Activated CD8-positive, alpha-beta memory T cell treated with anti-CD3 and anti-CD28 coated beads for 4 hours (primary cell): ENCODE measurements at places on chromosomes 5 and 9.

DNA sequence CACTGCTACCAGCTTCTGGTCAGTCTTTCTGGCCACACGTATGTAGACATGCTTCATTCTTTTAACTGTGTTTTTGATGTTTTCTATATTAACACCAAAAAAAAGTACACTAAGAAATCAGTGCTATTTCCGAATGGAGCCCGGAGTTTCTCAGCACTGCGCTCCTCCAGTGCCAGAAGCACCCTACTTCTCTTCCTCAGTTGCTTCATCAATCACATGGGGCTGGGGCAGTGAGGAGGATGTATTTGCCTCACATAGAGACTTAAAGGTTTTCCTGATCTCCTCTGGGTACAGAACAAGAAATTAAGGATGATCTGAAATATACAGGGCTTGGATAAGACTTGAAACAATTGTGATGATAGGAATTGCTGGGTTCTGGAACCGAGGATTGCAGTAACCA, 148.0 kb downstream of the ERCC6L2 start:
- no peak for DNase-seq

- no peak for DNase-seq
These were observed 133.3 kb downstream of the FAM174A start for GRCh38 chr5:100668511-100668910.

GRCh38 chr9:136007276-136007933, 46.2 kb upstream of the UBAC1 start:
- DNase-seq = no peak

DNA sequence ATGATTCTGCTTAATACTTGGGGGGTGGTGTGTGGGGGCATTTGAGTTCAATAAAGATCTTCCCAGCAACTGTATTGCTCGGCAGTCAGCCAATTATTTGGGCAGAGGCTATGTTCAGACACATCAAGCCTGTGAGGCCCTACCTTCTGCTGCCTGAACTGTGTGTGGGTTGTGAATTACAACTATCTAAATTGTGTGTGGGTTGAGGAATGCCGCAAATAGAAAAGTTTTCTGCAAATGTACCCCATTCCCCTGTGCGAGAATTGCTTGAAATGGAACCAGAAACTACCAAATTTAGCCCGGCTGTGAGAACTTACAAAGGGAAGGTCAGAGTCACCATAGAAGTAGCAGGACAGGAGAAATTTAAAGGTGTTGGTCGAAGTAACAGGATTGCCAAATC, 360.0 kb upstream of the PIK3R1 start:
- DNase-seq = no peak

DNA sequence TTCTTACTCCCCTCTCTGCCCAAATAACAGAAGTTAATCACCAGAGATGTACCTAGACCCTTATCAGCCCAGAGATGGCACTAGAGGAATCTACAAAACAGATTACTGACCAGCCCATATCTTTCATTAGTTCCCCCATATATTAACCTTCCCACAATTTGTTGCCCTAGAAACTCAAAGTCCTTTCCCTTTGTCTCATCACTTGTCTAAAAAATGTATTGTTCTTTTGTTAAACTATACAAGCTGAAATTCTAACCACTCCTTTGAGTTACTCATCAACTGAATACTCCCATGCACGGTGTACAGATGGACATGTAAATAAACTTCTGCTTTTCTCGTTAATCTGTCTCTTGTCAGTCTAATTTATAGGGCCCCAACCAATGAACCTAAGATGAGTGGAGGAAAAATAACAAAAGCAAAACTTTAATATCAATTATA, 130.9 kb downstream of the CCDC192 start:
- DNase-seq = no peak

DNA sequence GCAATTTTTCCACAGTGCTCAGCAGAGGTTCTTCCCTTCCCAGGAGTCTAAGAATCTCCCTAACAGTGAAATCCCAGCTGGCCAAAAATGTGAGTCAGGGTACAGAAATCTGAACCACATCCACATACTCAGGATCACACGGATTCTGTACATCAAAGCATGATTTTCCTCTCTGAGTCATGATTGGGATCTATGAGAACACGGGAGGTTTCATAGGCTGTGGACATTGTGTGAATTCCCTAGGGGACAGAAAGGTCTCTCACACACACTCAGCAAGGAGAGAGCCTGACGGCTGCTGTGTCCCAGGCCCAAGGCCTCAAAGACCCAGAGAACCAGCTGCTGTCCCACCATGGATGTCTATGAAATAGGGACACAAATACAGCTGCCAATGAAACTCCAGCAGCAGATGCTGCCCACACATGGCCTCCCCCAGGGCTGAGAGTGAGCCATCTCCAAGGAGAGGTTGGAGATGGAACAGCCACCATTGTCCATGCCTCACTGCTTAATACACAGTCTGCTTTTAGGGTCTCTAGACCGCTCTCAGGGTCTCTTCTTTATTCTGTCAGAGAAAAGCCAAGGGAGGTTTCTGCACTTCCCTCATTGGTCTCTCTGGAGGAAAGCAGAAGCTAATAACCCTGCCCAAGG, 102.7 kb downstream of the ADAMTS12 start:
- no peak for DNase-seq

- DNase-seq = no peak
These were observed 192.9 kb downstream of the RAB3C start for GRCh38 chr5:58775701-58776262.

DNA sequence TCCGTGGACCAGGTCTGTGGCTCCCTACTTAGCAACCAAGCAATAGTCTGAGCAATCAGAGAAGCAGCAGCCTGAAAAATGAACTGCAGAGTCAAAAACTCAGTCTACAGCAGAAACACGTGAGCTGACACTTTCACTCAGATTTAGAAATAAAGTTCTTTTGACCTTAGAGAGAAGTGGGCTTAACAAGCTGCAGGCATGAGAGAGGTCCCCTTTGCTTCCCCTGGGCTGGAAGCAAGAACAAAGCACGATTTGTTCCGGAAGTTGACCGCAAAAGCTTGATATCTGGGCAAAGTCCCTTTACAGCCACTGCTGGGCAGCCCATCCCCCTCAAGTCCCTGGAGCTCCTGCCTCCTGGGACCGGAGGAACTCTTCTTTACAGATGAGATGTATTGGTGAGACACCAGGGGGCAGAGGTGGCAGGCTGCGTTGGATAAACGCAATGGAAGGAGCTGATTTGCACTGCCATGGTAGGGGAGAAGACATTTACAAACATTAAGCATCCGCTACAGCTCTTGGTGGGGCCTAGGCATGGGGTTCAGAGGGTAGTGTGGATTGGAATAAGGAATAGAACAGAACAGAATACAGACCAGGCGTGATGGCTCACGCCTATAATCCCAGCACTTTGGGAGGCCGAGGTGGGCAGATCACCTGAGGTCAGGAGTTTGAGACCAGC, 5.8 kb upstream of the SOWAHA start:
- no peak for DNase-seq

DNA sequence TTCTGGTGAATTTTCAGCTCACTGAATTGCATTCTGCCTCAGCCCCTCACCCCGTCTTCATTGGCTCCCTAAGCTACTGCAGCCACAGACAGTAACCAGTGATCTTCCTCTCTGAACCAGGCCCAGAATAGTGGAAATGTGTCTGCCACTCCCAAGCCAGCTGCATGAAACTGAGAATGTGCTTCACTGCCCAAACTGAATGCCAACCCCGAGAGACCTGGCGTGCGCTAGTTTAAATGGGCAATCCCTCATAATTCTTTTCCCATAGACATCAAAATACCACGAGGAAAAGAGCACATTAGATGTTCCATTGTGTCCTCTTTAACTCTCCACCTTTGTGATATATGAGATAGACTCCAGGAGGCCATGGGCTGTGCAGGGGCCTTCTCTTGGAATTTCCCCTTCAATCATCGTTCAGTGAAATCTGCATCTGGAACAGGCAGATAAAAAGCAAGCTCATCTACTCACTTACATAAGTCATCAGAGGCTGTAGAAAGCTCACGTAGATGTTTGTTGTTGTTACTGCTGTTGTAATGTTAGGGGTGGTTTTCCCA, 320.2 kb downstream of the NFIB start:
- no peak for DNase-seq

DNA sequence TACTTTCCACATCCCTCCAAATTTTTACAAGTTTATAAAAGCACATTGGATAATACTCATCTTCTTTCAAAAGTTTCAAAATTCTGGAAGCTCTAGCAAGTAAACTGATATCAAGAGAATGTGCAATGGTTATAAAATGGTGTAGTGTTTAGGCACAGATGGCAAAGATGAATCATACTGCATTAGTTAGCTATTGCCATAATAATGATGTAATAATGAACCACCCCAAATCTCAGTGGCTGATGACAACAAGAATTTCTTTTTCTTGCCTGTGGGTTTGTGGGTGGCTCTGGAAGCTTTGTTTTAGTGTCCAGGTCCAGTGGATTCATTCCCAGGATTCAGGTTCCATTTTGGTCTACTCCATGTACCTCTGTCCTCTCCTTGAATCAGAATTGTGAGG, 319.0 kb downstream of the BRINP1 start:
- DNase-seq = no peak

DNA sequence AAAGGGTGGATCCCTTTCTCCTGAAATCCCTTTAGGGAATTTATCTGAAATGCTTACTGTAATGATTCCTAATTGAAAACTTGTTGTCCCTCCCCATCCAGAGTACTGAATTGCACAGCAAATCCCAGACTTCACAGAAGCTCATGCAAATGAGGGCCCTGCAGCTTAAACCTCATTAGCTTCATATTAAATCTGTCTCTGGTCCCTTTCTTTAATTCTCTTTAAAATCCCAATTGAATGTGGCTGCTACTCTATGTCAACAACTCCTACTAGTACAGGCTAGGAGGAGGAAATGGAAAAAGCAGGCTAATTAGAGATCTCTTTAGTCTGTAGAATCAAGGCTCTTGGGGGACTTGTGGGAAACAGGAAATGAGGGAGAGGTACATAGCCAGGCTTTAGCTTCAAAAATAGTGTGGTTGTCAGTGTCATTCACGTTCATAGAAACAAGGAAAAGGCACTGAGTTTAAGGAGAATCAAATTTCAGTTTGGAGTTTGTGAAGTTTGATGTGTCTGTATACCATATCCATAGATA, 191.3 kb upstream of the PRDM9 start:
- no peak for DNase-seq

DNA sequence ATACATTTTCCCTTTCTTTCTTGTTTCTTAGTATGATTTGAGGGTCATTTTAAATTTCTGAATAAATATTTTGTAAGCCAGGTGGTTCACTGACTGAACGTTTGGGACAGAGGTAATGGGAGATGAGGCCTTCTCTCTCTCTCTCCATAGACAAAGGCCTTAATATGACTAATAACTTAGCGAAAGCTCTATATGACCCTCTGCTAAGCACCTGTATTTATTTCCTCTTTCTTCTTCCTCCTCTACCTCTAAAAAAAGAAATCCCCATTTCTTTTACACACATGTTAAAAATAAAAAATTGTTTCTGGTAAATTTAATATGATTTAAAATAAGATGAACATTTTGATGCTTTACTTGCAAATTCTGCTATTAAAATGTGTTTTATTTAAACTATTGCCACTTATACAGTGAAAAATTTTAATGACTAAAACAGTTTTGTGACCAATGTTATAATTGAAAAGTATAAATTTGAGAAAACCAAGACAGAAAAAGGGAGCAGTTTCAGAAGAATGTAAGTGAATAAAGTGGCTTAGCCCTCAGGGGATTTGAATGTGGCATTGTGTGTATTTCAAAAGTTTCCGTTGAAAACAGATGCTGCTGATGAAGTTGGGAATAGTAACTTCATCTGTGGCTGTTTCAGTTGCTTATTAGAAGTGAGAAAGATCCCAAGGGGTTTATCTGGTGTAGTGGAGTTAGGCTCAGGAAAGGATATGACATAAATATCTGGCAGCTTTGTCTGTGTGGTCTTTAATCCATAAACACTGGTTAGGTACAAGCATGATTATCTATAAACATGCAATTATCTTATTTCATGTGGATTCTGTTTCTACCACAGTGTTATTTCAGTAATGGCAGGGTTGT, 128.6 kb upstream of the GRHPR start:
- DNase-seq = no peak

DNA sequence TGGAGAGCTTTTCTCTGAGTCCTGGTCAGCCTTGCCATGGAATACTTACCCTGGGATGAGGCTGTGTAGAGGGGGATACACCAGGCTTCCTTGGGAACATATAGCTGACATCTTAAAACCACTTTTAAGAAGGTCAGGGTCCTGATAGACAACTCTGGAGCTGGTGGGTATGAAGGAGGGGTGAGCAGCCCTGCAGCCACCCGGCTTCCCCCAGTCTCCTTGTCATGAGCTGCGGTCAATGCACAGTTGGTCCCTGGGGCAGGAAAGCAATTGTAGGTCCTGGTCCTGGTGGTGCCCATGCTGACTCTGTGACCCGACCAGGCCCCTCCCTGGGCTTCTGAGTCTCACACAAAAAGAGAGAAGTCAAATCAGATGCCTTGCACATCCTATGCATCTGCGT, 63.6 kb downstream of the MRPL36 start:
- DNase-seq = no peak

GRCh38 chr9:74645007-74645639, 148.0 kb downstream of the RORB start:
- DNase-seq = no peak

DNA sequence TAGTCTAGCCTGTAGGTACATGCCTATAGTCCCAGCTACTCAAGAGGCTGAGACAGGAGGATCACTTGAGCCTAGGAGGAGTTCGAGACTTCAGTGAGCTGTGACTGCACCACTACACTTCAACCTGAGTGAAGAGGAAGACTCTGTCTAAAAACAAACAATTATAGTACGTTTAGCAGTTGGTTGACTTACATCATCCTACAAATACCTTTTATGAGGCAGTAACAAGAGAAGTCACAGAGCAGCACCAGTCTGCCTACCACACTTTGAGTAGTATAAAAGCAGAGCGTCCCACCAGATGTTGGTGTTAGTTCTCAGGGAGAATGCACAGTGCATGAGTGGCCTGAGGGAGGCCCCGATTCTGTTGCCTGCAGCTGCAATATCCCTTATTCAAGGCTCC, 16.1 kb downstream of the ZFR start:
- no peak for DNase-seq

DNA sequence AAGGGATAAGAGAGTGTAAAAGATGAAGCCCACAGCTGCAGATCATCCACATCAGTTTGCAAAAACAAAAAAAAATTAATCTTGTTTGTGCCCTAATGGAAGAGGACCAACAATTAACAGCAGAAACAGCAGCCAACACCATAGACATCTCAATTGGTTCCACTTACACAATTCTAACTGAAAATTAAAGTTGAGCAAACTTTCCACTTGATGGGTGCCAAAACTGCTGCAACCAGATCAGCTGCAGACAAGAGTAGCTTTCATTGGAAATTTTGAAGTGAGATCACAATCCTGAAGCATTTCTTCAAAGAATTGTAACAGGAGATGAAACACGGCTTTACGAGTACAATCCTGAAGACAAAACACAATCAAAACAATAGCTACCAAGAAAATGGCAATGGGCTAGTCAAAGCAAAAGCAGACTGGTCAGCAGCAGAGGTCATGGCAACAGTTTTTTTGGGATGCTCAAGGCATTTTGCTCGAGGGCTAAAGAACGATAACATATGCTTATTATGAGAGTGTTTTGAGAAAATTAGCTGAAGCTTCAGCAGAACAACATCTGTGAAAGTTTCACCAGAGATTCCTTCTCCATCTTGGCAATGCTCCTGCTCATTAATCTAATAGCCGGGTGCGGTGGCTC, 4.1 kb upstream of the RBM27 start:
- DNase-seq = no peak

- no peak for DNase-seq
These were observed 384.8 kb upstream of the PCSK5 start for GRCh38 chr9:75505654-75506053.

GRCh38 chr5:1959725-1960581, 77.2 kb upstream of the IRX4 start:
- DNase-seq = no peak

GRCh38 chr5:14996997-14997396, 125.4 kb upstream of the ANKH start:
- no peak for DNase-seq
